ENCODE measurements at places on chromosomes 7 and 10.

GRCh38 chr10:47028466-47028865 lies 117.2 kb downstream of the PTPN20 start:
- H3K27ac ChIP-seq = no peak overlapping the region
- no peaks in the 10 kb centered on the region for H3K27me3 ChIP-seq
- H3K36me3 ChIP-seq = no peaks in the 10 kb centered on the region
- DNase-seq = peak; percentile 28

DNA sequence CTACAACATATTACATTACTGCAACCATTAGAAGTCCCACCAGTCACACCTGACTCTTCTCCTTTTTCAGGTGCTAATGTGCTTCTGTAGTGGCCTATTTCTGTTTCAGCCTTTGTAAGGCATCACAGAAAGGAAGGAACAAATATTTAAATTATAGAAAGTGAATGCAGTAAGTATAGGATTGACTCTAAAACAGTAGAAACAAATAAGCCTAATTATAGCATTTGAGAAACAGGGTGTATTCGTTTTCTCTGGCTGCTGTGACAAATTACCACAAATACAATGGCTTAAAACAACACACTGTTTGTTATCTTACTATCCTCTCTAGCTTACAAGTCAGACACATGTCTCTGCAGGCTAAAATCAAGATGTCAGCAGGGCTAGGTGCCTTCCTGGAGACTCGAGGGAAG lies 69.4 kb downstream of the CCSER2 start:
- no peaks in the 10 kb centered on the region for H3K36me3 ChIP-seq
- H3K4me1 ChIP-seq = no peaks in the 10 kb centered on the region
- no peaks in the 10 kb centered on the region for H3K27me3 ChIP-seq
- no peak for DNase-seq
- H3K4me3 ChIP-seq = no peak overlapping the region

DNA sequence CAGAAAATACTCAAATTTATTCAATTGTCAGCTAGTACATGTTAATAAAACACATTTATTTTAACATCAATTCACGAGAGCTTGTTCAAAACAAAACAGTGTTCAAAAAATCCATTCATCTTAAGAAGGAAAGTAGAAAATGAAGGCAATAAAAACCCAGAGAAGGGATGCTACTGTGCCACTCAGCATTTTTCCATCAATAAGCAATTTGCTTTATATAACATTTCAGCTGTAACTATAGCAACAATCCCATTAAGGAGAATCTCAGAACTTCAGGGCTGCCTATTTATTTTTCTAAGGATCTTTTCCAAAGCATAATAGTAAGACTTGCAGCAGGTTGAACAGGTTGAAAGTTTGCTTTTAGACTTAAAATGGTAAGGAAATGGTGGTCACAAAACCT lies 190.5 kb downstream of the PCLO start:
- H3K27me3 ChIP-seq = no peaks in the 10 kb centered on the region
- no peaks in the 10 kb centered on the region for H3K36me3 ChIP-seq
- no peak for DNase-seq
- no peak overlapping the region for H3K27ac ChIP-seq
- no peaks in the 10 kb centered on the region for H3K4me1 ChIP-seq
- no peak overlapping the region for H3K4me3 ChIP-seq

- H3K27me3 ChIP-seq = no peaks in the 10 kb centered on the region
- peak; percentile 82 for DNase-seq
- peak overlapping the region; percentile 49 for H3K4me3 ChIP-seq
- H3K4me1 ChIP-seq = peaks cover 8% of the 10 kb centered on the region
- no peaks in the 10 kb centered on the region for H3K36me3 ChIP-seq
Measured at GRCh38 chr10:87734987-87735827, 75.5 kb downstream of the PAPSS2 start.

DNA sequence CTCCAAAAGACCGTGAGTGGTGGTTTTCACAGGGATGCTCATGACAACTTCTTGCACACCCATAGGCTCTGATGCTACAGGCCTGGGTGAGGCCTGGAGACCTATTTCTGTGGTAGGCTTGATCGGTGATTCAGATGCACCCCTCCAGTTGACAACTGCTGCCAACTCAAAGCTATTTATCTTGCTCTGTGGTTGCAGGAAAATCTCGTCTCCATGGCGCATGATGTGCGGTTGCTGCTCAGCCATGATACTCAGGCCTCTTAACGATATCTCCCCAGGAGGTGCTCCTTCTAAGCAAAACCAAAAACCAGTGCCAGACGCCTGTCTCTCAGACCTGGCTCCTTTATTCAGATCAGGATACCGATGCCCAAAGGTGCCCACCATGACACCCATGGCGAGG lies 31.4 kb downstream of the C10orf90 start:
- no peak overlapping the region for H3K4me3 ChIP-seq
- no peaks in the 10 kb centered on the region for H3K4me1 ChIP-seq

- H3K27ac ChIP-seq = no peak overlapping the region
- no peak overlapping the region for H3K4me3 ChIP-seq
- no peak for DNase-seq
- H3K4me1 ChIP-seq = peaks cover 5% of the 10 kb centered on the region
- no peaks in the 10 kb centered on the region for H3K36me3 ChIP-seq
Measured at GRCh38 chr7:96417784-96418183, 95.9 kb upstream of the SLC25A13 start.

GRCh38 chr7:11319491-11320274 lies 346.0 kb downstream of the PHF14 start:
- H3K36me3 ChIP-seq = no peaks in the 10 kb centered on the region
- H3K27me3 ChIP-seq = no peaks in the 10 kb centered on the region
- H3K4me1 ChIP-seq = no peaks in the 10 kb centered on the region
- DNase-seq = no peak

DNA sequence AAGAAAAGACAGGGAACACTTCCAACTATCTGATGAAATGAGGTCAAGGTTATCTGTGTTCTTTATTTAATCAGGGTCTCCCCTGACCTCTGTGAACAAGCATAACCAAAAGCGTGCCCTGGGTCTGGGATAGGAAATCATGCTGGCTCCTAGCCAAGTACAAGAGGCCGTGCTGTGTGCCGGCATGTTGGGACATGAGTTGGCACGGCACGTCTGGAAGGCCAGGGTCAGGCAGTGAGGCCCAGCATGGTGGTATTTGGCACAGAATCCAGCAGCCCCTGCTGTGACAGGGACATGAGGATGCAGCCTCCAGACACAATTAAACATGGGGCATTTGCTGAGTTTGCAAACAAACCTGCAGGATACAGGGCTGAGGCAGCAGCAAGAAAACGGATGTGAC lies 320.4 kb downstream of the PLXNA4 start:
- peaks cover 5% of the 10 kb centered on the region for H3K4me1 ChIP-seq
- no peak overlapping the region for H3K27ac ChIP-seq
- no peaks in the 10 kb centered on the region for H3K27me3 ChIP-seq

GRCh38 chr7:120941856-120942255 lies 8.7 kb upstream of the ING3 start:
- H3K4me3 ChIP-seq = no peak overlapping the region
- H3K36me3 ChIP-seq = no peaks in the 10 kb centered on the region
- no peaks in the 10 kb centered on the region for H3K4me1 ChIP-seq
- no peaks in the 10 kb centered on the region for H3K27me3 ChIP-seq

DNA sequence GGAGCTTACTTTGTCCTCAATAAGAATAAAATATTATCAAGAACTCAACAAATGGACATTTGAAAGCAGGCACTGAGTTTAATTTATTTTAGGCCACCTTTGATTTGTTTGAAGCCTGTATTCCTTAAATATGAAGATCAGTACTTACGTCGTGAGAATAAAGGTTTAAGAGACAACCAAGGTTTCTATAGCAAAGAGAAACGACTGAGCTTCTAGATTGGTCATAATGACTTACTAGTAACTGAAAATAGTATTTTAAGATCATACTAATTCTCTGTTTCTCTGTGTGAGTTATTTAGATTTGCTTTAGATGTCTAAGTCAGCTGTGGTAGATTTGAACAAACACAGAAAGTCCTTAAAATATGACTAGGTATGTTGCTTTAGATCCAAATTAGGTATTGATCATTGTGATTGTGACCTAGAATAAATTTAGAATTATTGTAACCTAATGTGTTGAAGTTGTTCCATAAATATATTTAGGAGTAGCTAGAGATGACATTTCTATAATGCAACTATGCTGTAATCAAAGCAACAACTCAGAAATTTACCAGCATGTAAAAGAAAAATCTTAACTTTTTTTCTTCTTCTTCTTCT lies 2.4 kb upstream of the GLCCI1 start:
- no peak overlapping the region for H3K4me3 ChIP-seq
- H3K27ac ChIP-seq = no peak overlapping the region

- H3K27ac ChIP-seq = no peak overlapping the region
- no peaks in the 10 kb centered on the region for H3K27me3 ChIP-seq
- H3K36me3 ChIP-seq = no peaks in the 10 kb centered on the region
- no peak for DNase-seq
- peaks cover 6% of the 10 kb centered on the region for H3K4me1 ChIP-seq
Measured at GRCh38 chr7:47596502-47597202, 14.7 kb upstream of the TNS3 start.

DNA sequence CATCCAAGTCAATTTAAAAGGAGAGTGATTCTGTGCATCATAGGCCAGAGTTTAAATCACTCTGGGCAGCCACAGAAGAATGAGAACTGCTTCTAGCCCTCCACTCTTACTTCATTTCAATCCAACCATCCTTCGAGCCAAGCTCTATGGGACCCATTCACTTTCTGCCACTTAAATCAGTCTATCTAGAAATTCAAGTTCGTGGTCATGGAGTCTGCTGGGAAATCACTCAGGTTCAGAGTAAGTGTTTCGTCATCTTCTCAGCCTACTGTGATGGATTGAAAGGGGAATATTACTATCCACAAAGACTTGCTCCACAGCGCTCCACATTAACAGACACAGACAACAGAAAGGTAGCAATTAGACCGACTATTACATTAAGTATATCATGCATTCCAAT lies 4.6 kb downstream of the DCLRE1C start:
- no peak for DNase-seq
- peaks cover 2% of the 10 kb centered on the region for H3K27me3 ChIP-seq
- H3K4me1 ChIP-seq = peaks cover 12% of the 10 kb centered on the region
- H3K27ac ChIP-seq = no peak overlapping the region

DNA sequence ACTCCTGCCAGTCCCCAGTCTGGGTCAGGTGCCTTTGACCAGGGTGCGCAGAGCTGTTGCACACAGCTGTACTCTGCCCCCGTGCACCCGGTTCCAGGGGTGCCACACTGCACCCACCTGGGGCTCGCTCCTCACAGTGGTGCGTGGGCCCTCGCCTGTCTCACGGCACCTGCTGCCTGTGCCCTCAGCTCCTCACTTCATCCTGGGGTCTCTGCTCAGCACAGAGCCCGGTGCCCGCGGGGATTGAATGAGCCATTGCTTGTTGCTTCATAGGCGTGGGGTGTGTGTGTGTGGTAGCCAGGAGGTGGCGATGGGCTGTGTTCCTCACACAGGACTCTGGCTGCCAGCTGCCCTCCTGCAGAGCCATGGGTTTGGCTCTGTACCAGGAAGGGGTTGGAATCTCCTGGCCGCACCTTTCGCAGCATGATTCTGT lies 18.5 kb downstream of the EIF3B start:
- H3K4me3 ChIP-seq = no peak overlapping the region
- no peaks in the 10 kb centered on the region for H3K27me3 ChIP-seq
- H3K4me1 ChIP-seq = no peaks in the 10 kb centered on the region
- no peak overlapping the region for H3K27ac ChIP-seq

- peaks cover 2% of the 10 kb centered on the region for H3K36me3 ChIP-seq
- H3K27me3 ChIP-seq = no peaks in the 10 kb centered on the region
- DNase-seq = no peak
- H3K4me1 ChIP-seq = no peaks in the 10 kb centered on the region
- H3K27ac ChIP-seq = no peak overlapping the region
Measured at GRCh38 chr10:95350219-95350829, 59.5 kb upstream of the PDLIM1 start.

All from H1 (cell line).